ENCODE measurements at places on chromosomes 16 and 17. TPM values are rescaled to one million over a fixed set of nuclear protein-coding genes. Genes with fewer than 3 reads are reported as not detected.

- DNase-seq: no peak
Observed at GRCh38 chr16:84115919-84116719, 623 bp downstream of the MBTPS1 start.

Gene RAB26
- total RNA-seq: 3.9 TPM

DNA sequence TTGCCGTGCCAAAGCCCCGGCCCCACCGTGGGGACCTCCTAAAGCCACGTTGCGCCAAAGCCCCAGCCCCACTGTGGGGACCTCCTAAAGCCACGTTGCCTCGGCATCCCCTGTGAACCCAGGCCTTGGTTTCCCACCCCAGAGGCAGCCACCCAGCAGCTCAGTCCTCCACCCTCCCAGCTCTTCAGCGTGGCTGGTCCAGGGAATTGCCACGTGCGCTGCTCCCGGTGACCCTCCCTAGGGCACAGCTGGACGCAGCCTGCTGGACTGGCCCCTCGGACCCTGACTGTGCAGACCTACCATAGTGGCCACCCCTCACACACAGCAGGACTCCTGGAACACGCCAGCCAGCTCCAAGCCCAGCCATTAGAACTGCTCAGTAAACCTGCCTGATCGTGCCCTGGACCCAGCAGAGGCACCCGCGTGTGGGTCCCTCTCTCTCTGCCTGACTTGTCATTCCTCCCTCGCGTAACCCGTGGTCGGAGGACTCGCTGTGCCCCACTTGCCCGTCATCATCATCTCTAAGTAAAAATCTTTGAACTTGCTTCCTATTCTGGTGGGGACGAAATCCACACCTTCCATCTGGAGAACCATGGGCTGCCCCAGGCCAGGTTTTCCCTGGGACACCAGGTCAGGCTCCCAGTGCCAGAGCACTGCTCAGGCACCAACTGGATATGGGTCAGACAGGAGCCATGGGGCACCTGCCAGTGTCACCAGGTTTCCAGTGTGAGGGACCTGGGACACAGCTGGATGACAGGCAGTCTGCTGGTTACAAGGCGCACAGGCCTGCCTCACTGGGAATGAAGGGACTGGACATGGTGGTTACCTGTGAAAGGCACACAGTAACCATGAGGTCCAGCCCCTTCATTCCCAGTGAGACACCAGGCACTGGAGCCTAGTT is 5.6 kb downstream of the CIAO3 start:
- no peak for DNase-seq

DNA sequence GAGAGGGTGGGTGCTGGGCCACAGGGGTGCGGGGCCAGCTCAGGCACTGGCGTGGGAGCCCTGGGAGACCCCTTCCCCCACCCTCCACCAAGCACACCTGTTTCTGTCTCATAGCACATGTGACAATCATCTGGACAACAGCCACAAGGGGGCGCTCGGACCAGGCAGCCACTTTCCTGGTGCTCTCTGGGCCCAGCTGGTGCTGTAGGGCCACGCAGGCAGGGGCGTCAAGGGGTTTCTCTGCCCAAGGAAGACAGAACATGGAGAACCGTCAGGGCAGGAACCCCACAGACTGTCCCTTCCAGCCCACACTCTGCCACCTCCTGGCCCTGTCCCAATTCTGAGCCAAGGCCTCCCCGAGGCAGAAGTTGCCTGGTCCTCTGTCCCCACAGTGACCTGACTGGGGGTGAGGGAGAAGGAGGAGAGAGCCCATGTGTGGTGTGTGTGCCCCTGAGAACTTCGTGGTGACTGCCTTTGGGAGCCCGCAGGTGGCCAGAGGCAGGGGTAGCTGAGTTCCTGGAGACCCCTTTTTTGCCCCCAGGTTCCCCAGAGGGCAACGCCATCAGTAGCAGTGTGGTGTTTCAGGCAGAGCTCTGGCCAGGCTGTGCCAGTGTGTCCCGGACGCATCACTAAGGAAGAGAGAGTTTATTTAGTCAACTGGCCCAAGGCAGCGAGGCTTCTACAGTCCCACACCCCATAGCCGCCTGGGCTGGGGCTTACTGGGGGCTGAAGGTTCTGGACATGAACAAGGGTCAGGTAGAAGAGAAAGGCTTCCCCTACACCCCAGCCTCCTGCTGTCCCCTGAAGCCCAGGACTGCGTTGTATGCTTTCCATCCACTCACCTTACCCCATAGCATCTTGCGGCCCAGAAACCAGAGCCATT is 3.1 kb upstream of the SETD6 start:
- DNase-seq: peak; percentile 87

GRCh38 chr17:40104594-40105486 is 4.5 kb upstream of the NR1D1 start:
- DNase-seq: no peak

- DNase-seq: no peak
Observed at GRCh38 chr17:73340093-73340596, 28.3 kb upstream of the CDC42EP4 start.

DNA sequence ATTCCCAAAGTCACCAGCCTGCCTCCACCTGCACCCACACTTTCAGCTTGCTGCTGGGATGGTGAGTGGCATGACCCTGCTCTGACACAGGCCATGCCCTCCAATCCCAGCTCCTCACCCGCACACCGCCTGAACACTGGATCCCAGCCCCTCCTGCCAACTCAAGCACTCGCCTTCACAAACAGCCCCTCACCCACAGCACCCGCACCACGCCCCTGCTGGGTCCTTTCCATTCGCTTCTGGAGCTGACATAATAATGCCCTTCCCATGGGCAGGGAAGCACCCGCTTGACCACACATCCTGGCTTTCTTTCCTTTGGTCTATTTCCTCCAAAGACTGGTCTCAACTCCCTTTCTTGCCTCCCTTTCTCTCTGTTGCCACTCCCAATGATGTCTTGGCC is 57.6 kb downstream of the RAB11FIP4 start:
- DNase-seq: no peak

DNA sequence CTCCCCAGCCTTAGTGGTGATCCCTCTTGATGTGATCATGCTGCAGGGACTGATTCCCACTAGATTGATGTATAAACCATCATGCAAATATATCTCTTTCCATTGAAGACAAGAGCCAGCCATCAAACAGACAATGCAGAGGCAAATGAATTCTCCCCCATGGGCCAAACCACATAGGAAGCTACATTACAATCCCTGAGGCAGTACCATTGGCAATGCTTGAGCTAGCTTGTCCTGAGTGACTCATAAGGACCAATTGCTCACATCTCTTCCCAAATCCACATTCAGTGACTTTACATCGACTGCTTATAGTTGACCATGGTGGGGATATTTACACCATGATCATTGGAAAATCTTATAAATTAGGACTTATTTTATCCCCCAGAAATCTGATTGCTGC is 242.2 kb downstream of the SHISA9 start:
- DNase-seq: no peak

DNA sequence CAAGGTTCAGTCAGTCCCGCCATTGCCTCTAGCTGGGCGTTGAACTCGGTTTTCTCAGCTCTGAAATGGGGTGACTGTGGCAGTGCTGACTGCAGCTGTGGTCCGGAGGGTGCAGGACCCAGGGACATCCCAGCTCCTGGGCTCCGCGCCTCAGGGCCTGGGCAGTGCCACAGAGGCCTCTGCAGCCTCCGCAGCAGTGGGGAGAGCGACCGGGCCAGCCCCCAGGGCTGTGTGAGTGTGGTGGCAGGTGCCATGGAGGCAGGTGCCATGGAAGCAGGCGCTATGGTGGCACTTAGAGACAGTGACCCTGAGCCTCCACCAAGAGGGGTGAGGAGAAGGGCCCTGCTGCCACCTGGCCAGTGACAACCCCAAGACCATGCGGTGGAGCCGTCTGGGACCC is 30.9 kb downstream of the ZNF469 start:
- DNase-seq: no peak

GRCh38 chr16:54245788-54246453 is 40.7 kb downstream of the IRX3 start:
- DNase-seq: no peak

Gene HID1
- 6.2 TPM for total RNA-seq

DNA sequence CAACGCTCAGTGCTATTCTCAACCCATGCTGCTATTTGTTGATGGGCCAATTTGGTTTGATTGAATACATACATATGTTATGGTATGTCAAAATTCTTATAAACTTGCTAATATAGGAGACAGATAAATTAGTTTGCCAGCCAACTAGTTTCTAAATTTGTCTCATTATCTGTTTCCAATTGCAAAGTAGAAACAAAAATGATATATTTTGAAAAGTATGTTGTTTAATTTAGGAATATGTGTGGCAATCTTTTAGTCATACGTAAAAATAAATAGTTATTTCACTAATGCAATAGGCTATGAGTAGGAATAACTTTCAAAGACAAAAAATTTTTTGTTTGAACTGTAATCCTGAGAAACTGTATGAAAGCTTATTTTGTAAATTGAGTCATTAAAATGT is 210.6 kb upstream of the KCNJ16 start:
- DNase-seq: no peak

DNA sequence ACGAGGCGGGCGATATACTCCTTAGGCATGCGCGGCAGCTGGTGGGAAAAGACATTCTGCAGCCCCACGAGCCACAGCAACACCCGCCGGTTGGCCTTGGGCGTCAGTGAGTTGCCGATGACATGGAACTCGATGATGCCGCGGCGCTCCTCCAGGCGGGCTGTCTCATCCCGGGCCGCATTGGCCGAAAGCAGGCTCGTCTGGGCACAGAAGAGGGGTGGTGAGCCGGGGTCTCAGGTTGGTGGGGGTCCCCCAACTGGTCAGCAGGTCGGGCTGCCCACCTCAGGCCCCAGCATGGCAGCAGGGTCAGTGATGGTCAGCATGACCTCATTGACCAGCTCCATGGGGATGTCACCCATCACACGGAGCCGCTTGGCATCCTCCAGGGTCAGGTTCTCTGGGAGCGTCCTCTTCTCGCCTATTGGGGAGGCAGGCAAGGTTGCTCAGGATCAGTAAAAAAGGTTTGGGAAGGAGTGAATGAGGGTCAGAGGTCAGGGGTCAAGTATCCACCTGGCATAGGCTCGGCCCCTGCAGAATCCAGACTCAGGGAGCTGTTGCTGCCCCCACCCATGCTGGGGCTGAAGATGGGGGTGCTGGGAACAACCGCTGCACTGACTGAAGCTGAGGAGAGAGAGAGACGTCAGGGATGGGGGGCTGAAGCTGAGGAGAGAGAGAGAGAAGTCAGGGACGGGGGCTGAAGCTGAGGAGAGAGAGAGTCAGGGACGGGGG is 3.6 kb downstream of the KAT2A start:
- DNase-seq: no peak

DNA sequence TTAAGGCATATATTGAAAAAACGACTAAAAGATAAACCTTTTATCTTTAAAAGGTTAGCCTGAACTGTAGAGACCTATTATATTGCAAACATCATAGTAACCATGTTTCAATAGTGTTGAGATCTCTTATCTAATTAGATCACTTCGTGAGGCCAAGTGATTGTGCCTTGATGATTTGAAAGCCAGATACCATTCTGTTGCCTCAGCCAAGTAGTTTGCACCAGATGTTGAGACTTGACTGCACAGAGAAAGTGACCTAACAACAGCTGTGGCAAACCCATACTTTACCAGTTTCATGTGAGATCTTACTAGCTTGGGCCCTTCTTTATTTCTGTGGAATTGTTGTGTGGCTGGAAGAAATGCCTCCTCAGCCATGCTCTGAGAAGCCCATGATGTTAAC is 717.3 kb downstream of the KCNJ2 start:
- no peak for DNase-seq

DNA sequence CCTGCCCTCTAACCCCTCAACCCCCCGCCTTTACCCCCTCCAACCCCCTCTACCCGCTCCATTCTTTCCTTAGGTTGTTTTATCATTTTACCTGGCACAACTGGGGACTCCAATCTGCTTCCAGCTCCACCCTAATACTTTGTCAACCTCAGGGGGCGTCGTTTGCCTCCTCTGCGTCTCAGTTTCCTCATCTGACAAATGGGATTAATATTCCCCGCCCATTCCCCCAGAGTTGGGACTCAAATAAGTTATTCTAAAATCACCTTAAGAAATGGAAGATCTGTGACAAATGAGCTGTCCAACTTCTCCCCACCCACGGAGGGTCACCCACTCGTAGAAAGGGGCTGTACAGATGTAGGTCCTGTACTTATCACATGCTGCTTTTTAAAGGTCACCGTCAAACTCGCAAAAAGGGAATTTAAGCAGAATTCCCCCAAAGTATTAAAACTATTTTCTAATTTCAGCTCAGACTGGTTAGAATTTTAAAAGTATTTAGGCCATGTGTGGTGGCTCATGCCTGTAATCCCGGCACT is 40.6 kb upstream of the CPNE2 start:
- DNase-seq: no peak

DNA sequence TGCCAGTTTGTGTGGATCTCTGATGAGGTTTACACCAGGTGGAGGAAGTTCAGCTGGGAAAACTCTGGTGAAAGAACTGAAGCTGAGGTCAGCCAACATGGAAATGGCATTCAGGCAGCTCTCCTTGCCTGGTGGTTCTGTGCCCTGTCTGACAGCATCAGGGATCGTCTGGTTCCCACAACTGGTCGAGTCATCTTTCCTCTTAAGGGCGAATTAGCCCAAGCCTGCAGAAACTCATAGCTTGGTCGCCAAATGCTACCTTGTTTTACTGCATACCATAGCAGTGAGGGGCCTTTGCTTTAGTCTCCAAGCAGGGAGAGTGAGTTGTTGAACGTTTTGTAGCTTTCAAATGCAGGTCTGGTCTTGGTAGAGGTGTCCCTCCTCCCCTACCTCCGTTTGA is 7.2 kb downstream of the PLCG2 start:
- DNase-seq: no peak

Gene DNAI2
- total RNA-seq: not detected

Gene IL4R
- 18.0 TPM for total RNA-seq

Gene TK2
- total RNA-seq: 10.5 TPM

- DNase-seq: no peak
Observed at GRCh38 chr17:36885153-36885735, 52.0 kb upstream of the LHX1 start.

GRCh38 chr17:9519583-9520272 is 55.9 kb downstream of the STX8 start:
- DNase-seq: no peak

DNA sequence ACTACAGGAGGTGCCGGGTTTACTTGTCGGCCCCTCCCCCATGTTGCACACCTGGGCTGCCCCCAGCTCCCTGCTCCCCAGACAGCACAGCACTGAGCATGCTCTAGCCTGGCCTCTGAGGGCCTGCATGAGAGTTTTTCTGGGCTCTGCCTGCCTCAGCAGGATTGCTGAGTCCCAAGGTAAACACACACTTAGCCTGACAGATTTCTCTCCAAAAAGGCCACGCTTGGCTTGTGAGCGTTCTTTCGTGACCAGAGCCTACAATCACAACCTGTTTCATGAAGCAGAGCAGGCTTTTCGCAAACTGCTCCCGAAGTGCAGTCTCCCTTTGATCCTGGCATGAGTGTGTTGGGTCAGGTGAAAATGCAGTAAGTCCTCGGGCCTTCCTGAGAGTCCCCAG is 9.8 kb upstream of the CD300E start:
- no peak for DNase-seq

DNA sequence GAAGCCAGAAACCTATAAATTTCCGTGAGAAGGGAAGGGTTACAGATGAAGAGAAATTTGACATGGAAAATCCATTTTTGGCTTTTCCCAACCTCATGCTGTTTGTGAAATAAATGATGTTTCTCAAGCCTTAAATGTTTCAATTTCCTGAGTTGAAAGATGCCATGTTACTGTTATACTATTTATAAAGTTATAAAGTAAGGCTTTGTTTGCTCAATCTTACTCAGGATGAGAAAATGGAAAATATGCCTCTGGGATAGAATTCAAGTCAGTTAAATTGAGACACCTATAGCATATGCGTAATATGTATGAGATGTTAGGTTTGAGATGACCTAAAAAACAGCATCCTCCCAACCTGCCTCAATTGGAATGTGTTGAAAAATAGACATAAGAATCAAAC is 19.9 kb upstream of the FAM20A start:
- no peak for DNase-seq

GRCh38 chr17:82391496-82392066 is 20.0 kb downstream of the UTS2R start:
- no peak for DNase-seq
